ENCODE measurements at places on chromosomes 2 and 18. TPM values are rescaled to one million over a fixed set of nuclear protein-coding genes. Genes with fewer than 3 reads are reported as not detected.

The ZNF521 gene
- 47.4 TPM for total RNA-seq

The REG3G gene
- not detected for total RNA-seq

The LIMS3 gene
- not detected for total RNA-seq

The SH2D6 gene
- not detected for total RNA-seq

The OTOS gene
- total RNA-seq = not detected

The DES gene
- total RNA-seq = 3,551 TPM

The DAW1 gene
- not detected for total RNA-seq

The SETBP1 gene
- total RNA-seq = 40.9 TPM

The POLR1B gene
- 41.4 TPM for total RNA-seq

The TRIM54 gene
- 0.88 TPM for total RNA-seq

The CYP1B1 gene
- 118 TPM for total RNA-seq
